ENCODE measurements at places on chromosomes 12 and 14.

DNA sequence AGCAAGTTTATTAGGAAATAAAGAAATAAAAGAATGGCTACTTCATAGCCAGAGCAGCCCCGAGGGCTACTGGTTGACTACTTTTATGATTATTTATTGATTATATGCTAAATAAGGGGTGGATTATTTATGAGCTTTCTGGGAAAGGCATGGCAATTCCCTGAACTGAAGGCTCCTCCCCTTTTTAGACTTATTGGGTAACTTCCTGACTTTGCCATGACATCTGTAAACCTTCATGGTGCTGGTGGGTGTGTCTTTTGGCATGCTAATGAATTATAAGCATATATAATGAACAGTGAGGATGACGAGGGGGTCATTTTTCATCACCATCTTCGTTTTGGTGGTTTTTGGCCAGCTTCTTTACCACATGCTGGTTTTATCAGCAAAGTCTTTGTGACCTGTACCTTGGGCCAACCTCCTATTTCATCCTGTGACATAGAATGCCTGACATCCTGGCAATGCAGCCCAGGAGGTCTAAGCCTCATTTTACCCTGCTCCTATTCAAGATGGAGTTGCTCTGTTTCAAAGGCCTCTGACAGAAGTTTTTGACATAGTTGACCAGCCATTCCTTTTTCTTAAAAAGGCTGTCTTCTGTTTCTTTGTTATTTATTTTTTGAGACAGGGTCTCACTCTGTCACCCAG lies 11.1 kb upstream of the PTGES3 start:
- H3K4me1 ChIP-seq = no peaks in the 10 kb centered on the region
- DNase-seq = no peak
- H3K27ac ChIP-seq = no peak overlapping the region
- no peaks in the 10 kb centered on the region for H3K27me3 ChIP-seq

DNA sequence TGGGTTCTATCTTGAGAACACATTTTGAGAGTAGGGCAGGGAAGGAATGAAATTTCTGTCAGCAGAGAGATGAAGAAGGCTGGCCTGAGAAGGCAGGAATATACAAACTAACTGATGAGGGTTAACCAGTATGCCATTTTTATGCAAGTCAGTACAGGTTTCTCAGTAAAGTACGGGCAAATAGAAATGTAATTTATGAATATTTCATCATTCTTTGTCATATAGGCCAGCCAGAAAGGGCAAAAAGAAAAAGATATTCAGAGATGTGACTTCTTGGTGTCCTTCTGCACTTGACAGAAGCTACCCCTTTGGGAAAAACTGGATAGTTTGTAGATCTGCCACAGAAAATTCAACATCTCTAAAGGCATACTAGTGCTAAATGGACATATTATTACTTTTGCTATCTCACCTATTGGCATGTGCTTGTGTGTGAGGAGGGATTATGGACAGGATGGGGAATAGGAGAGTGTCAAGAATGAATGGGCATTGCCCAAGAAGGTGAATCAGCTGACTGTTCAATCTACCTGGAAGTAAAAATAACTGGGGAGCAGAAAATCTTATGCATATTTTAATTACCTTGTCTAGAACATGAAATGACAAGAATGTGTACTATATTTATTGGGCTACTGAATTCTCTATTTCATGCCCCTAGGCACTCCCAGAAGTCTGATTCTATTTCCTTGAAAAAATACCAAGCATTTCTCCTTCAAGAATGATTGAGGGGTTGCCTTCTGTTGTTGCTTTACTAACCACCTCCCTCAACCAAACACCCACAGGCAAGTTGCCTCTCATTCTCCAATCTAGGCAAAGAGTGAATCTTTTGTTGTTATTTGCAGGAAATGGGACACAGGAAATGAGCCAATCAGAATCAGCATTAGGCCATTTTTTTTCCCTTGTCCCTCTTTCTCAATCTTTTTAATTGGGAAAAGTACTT lies 175.1 kb upstream of the SLC38A2 start:
- DNase-seq = no peak
- H3K4me1 ChIP-seq = peaks cover 54% of the 10 kb centered on the region
- peak overlapping the region; percentile 58 for H3K27ac ChIP-seq
- no peaks in the 10 kb centered on the region for H3K27me3 ChIP-seq
- H3K4me3 ChIP-seq = no peak overlapping the region

DNA sequence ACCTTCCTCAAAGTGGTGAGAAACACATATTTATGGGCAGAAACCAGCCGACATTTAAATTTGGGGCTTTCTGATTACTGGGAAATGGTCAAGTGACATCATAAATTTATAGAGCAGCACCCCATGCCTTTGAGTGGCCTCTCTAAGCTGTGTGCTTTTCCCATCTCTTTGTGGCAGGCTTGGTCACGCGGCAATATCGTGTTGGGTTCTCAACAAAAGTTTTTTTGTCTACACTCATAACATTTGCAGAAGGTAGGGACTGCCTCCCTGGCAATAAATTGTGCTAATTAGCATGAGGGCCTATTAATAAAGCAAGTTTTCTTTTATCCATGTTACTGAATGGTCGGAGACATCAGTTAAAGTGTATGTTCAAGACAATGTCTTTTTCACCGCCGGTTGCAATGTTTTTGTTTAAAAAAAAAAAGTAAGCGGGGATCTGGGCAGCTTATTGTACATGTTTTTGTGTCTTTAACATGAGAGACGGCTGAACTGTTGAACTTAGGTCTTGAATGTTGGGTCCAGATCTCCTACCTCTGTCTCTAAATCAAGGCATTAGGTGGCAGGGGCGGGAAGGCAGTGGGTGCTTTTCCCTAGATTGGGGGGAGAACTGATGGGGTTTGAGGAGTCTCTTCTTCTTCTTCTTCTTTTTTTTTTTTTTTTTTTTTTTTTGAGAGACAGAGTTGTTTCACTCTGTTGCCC lies 193.3 kb downstream of the PHETA1 start:
- no peak overlapping the region for H3K27ac ChIP-seq
- H3K27me3 ChIP-seq = no peaks in the 10 kb centered on the region
- DNase-seq = no peak
- no peak overlapping the region for H3K4me3 ChIP-seq
- H3K36me3 ChIP-seq = no peaks in the 10 kb centered on the region

- DNase-seq = no peak
- H3K4me1 ChIP-seq = peaks cover 14% of the 10 kb centered on the region
- H3K4me3 ChIP-seq = peak within 1 kb of the TSS; percentile 75
Measured at GRCh38 chr12:24948757-24949722, at the start of gene BCAT1. TSS of gene BCAT1 (minus strand) at chr12:24949101. CDS start at chr12:24948932, 169 bp downstream.

DNA sequence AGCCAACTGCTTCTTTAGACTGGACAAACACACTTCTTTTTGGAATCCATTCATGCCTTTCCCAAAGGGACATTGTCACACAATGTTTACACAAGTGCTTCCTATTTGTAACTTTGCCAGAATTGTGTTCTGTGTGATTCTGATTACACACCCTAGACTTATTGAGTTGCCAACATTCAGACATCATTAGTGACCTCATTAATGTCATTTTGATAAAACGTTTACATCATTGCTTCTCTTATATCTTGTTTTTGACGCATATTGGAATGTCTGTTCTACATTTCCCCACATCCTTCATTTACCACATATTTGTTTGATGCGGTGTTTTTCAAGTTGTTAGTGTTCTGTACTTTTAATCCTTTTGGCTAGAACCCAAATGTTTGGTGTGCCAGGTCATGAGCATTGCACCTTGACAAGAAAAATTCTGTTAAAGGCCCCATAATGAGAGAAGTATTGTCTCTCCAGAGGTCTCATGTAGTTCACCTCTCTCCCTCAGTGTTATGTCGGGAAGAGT lies 305.5 kb downstream of the AEBP2 start:
- peak overlapping the region; percentile 44 for H3K27ac ChIP-seq
- no peaks in the 10 kb centered on the region for H3K27me3 ChIP-seq
- H3K4me3 ChIP-seq = no peak overlapping the region
- peaks cover 9% of the 10 kb centered on the region for H3K4me1 ChIP-seq

GRCh38 chr14:62027958-62028357 lies 265.7 kb downstream of the SNAPC1 start:
- H3K4me1 ChIP-seq = no peaks in the 10 kb centered on the region
- no peaks in the 10 kb centered on the region for H3K36me3 ChIP-seq
- no peak overlapping the region for H3K4me3 ChIP-seq
- no peaks in the 10 kb centered on the region for H3K27me3 ChIP-seq

- H3K4me3 ChIP-seq = no peak overlapping the region
- no peaks in the 10 kb centered on the region for H3K27me3 ChIP-seq
- no peak for DNase-seq
- peaks cover 52% of the 10 kb centered on the region for H3K4me1 ChIP-seq
- H3K27ac ChIP-seq = peak overlapping the region; percentile 14
- no peaks in the 10 kb centered on the region for H3K36me3 ChIP-seq
Measured at GRCh38 chr12:50572287-50572686, 67.5 kb downstream of the DIP2B start.
